HS-5 (cell line): ENCODE measurements at places on chromosomes 11 and 22.

DNA sequence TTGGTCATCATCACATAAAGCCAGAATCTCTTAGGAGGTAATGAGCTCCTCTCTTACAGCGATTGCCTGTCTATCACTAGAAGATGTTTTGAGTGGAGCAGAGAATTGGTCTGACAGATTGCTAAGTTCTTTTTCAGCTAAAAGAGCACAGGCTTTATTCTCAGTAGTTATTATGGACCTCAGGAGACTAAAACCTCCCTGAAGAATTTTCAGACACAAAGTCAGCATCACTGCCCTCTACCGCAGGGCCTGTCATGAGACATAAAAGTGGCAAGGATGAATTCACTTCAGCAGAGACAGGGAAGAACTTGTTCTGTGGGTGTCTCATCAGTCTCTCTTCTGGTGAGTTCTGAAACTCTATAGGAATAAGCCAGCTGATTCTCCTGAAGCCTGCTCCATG, at the start of gene OR51I2:
OR51I2 (plus strand) TSS at position 301 of the 400 bp plus-strand sequence. CDS start 4,166 bp downstream, outside the sequence.
- DNase-seq = no peak

GRCh38 chr22:44625981-44626687, 75.9 kb upstream of the PRR5 start:
- no peak for DNase-seq

DNA sequence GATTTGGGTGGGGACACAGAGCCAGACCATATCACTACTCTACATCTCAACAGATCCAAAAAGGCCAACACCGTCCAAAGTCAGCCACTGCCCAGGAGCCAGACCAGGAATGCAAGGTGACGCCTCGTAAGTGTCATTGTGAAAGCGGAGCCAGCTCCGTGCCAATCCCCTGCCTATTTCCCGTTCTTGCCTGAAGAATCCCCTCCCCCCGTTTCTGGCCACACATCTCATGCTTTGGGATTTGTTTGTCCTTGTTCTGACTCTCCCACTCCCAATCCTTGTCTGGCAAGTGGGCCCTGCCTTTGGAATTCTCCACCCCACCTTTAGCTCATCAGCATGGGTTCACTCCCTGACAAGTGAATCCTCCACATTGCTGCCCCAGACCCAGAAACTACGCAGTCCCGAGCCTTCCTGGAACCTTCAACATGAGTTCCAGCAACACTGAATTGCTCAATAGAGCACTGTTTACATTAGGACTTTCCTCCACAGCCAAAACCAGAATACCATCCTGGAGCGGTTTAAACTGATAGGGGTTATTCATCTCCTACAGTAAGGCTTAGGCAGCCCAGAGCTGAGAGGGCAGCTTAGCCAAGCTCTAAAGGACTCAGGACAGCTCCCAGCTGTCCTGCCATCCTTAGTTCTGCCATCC, 6.0 kb upstream of the SLC35C1 start:
- no peak for DNase-seq

DNA sequence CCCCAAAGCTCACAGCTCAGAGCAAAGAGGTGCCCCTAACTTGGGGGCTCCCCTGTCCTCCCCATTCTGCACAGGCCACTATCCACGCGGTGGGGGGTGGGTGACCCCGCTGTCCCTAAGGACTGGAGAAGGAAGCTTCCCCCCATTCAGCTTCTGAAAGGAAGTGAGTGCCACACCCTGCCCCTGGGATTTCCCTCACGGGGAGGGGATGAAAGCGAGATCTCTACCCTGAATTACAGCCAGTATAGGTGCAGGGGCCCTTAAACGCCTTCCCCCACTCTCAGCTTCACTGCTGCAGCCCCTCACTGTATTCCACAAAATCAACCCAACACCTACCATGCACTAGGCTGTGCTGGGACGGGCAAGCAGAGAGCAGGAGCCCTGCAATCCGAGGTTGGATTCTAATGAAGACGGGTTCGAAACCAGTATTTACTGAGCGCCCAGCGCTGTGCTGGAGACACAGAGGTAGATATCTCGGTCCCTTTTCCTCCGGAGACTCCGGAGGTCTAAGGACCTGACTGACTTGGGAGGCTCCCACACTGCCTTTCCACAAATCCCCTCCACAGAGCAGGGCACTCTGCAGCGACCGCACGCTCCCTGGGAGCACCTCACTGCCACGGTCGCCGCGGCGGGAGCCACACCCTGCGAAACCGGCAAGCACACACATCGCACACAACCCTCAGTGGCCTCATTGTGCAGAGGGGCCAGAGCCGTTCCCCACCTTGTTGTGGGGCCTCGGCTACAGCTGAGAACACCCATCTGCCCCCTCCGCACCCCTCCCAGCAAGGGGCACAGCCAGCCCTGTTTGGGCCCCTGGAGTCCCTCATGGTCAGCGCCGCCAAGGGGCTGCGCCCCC, 1.8 kb downstream of the AHNAK start:
- no peak for DNase-seq

GRCh38 chr11:71527576-71528210, 626 bp downstream of the KRTAP5-7 start:
- no peak for DNase-seq
